ENCODE measurements at places on chromosomes 6 and 20.
A peak's percentile ranks its signal among the peaks of the same experiment; 100 is the strongest.

GRCh38 chr6:44071670-44072451 lies 55.4 kb downstream of the MRPL14 start:
- no peak for DNase-seq

GRCh38 chr6:107716688-107717089 lies 107.4 kb downstream of the SCML4 start:
- peak; percentile 70 for DNase-seq

- peak; percentile 13 for DNase-seq
These were observed 1.1 kb downstream of the SLC22A23 start for GRCh38 chr6:3455569-3456394.

DNA sequence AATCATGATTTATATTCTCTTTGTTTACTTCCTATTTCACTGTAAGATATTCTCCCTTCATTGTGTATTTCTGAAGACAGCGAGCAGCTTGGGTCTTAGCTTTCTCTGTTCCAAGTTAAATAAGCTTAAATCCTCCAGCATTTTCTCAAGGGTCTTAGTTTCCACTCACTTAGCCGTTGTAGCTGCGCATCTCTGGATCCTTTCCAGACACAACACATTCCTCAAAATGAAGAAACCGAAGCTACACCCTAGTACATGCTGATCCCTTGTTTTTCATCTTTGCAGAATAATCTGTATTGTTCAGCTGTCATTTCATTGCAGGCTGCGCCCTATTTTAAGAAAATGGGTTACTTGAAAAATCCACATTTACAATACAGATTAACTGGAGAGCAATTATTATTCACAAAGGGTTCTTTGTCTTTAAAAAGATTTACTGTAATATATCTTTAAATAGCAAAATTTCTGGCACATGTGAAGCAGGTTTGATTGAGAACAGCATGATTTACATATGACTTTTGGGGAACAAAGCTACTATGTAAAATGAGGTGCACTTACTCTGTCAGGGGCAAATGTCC lies 375.8 kb downstream of the QKI start:
- no peak for DNase-seq

DNA sequence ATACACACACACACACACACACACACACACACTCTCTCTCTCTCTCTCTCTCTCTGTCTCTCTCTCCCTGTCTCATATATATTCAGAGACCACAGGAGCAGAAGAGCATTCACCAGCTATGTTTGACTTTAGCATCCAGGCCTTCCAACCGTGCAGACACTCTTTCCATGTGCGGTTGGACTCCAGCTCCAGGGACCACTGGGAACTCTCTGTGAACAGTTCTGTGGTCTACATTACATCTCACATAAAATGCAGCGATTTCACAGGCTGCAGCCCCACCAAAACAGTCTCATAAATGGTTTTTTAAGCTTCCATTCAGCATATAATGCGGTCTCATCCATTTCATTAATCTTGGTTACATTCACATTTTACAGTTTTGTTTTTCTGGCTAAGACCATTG lies 508.4 kb upstream of the SULF2 start:
- DNase-seq, result no peak

GRCh38 chr6:148906386-148906785 lies 159.6 kb downstream of the UST start:
- no peak for DNase-seq

DNA sequence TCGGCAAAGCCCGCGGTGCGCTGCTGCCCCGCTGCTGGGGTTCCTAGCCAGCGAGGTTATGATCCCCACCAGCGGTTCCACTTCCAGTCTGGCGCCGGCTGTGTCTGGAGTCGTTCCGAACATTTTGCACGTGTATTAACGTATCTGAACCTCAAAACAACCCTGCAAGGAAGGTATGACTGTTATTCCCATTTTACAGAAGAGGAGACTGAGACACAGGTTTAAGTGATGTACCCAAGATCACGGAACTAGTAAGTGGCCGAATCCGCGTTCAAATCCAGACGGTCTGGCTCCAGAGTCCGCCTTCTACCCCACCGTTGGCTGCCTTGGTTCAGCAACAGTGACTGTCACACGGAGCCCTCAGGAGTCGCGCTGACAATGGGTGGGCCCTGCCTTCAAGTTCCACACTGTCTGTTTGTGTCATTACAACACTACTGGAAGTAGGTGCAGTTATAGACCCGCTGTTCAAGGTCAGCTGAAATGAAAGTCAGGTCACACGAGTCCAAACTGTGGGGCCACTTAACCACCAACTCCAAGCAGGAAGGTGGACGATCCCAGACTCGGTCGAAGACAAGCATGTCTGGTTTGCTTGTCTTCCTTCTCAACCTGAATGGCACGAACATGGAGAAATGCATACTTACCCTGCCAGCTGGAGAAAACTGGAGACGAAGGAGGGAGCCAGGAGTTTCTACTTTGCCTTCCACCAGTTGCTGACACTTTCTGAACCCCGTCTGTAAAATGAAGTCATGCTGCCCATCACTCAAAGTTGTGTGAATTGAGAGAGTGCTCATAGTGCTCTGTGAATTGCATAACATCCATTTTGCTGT lies 803 bp upstream of the SRXN1 start:
- DNase-seq, result no peak

GRCh38 chr6:162364488-162364887 lies 363.1 kb downstream of the PRKN start:
- no peak for DNase-seq

- no peak for DNase-seq
These were observed 59.6 kb downstream of the PRDM1 start for GRCh38 chr6:106145741-106146227.

GRCh38 chr6:126339796-126340609 lies at the start of gene CENPW:
Gene CENPW (plus strand): TSS chr6:126340115. CDS start chr6:126340274, 159 bp downstream.
- DNase-seq, result peak; percentile 87

DNA sequence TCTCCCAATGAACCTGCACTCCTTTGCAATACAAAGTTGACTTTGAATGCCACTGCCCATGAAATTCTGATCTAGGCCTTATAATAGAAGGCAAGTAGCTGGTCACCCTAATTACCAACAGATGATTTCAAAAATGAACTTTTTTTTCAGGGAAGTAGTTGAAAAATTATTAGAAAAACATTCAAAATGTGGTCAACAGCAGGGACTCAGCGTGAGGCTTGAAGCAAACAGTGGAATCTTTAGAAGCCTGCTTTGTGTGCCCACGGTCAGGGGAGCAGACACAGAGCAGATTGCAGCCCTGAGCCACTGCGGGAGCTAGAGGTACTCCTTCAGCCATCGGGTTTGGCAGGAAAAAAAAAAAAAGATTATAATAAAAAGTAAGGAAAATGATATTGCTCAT lies 87.1 kb upstream of the HEY2 start:
- DNase-seq, result no peak

GRCh38 chr20:2234598-2235191 lies 61.1 kb upstream of the TGM3 start:
- DNase-seq, result no peak

DNA sequence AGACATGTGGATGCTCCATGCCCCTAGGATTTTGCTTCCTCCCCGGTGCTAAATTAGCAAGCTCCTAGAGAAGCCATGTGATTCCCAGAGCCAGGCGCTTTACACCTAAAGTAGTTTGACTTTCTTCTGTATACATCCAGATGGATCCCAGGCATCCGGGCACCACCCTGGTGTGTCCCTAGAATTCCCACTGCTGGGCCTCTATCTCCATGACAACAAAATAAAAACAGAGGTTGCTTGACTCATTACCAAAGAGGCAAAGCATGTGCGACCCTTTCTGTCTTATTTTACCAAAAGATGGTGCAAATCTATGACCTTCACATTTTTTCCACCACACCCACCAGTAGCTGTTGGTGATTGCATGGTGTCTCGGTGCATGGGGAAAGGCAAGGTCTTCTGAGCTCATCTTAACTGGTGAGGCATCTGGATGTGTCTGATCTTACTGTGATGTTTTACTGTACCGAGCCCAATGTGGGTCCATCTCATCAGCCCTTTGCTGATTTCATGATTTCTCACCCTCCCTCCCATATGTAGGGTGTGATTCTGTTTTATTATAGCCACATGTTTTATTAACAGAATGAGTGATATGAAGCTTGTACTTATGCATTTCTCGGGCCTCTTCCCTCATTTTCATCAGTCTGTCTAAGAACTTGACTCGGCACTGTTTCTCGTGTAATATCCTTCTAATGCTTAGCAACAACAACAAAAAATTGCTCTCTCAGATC lies 27.4 kb upstream of the VAPB start:
- no peak for DNase-seq

GRCh38 chr6:158565482-158566040 lies 5.7 kb downstream of the TMEM181 start:
- DNase-seq, result no peak

DNA sequence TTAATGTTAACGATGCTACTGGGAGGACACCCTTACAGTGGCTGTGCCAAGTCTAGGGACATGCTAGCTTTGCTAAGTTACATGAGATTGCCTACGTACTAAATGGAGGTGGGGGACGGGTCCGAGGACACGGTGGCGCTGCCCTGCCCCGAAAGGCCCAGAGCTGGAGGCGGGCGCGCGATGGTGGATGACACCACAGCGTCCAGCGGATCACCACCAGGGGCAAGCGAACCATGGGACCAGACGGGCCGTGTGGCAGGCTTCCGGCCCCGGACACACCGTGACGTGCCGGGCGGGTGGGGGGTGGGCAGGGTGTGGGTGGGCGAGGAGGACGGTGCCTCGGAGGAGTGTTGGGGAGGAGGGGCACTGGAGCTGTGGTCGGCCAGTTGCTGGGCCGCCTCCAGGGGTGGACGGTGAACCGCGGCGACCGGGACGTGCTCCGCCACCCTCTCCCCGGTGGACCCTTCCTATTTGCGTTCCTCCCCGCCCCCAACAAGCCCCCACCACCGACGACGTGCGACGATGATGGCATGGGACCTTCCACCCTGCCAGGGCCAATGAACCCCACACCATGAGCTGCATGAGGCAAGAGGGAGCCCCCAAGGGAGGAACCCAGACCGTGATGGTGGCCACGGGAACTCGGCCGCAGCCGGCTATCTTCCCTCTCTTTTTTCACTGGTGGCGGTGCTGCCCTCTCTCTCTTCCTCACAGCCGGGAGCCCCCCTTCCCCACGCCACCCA lies 773.3 kb upstream of the DEFB115 start:
- no peak for DNase-seq

DNA sequence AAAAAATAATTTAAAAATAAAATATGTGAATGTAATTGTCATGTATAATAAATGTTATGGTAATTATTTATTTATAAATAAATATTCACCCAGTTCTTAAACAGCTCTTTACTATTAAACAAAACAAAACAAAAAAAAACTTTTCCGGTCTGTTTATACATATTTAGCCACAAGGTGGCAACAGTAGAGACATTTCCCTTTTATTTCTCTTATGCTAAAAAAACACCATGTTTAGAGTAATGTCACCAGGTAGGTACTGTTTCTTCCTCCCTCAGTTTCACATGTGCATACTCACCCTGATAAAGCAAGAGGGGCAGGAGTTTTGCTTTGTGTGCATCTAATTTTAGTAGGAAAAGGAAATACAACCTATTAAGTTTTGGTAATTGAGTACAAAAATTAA lies 610.4 kb upstream of the IMPG1 start:
- no peak for DNase-seq

DNA sequence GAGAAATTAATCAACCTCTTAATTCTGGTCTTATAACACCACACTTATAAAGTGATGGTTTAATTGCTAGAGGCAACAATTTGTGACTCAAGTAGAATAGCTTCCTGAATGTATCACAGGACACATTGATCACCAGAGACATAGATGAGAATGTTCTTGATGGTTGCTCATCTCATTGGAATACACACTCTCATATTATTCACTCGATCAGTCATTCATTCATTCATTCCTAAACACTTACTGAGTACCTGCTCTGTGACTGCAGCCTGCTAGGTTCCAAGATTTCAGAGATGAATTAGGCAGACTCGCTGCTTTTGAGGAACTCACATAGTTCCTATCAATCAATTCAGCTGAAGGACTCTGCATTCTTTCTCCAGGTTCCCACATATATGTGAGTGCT lies 365.1 kb upstream of the SOX4 start:
- DNase-seq, result no peak

DNA sequence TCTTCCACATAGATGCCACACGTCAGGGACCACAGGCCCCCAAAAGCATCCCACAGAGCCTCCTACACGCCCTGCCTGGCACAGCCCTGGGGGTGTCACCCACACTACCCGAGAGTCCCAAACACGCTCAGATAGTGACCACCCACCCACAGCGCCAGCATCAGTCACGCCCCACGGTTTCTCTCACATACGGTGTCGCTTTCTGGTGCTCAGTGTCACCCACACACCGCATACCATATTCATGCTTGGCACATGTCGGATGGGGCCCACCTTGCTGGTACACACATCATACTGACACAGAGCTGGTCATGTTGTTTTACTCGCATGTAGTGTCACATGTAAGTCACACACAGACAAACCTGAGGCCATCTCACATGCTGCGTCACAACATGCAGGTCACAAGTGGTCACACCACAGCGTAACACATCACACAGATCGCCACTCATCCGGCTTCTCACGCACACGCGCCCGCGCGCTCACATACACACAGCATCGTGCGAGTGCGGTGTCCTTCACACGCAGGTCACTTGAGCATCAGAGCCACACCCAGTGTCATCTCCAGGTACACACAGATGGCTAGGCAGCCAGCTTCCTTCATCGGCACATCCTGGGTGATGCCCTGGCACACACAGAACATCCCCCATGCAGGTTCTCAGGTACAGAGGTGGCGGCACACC lies 3.4 kb downstream of the TEAD3 start:
- DNase-seq, result no peak

- no peak for DNase-seq
These were observed 687 bp downstream of the SLC35A1 start for GRCh38 chr6:87473419-87473903.
